ENCODE measurements at places on chromosomes 7 and 10.

DNA sequence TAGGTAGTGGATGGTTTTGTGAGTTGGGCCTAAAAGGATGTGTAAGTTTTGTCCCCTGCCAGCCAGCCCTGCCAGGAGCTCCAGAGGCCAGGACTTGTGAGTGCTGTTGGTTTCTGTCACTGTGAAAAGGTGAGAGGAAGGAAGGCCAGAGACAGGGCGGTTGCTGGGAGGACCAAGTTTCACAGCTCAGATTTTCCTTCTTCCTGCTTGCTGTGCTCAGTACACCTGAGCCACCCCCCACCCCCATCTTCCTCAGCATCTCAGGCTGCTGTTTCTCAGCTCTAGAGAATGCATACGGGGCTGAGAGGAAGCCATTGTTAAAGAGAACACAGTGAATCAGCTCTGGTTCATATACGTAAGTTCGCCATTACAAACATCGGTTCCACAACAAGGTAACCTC, 139.9 kb downstream of the BUB3 start:
- DNase-seq = no peak

- DNase-seq = no peak
Measured at GRCh38 chr7:3438352-3438751, 137.3 kb downstream of the SDK1 start.

DNA sequence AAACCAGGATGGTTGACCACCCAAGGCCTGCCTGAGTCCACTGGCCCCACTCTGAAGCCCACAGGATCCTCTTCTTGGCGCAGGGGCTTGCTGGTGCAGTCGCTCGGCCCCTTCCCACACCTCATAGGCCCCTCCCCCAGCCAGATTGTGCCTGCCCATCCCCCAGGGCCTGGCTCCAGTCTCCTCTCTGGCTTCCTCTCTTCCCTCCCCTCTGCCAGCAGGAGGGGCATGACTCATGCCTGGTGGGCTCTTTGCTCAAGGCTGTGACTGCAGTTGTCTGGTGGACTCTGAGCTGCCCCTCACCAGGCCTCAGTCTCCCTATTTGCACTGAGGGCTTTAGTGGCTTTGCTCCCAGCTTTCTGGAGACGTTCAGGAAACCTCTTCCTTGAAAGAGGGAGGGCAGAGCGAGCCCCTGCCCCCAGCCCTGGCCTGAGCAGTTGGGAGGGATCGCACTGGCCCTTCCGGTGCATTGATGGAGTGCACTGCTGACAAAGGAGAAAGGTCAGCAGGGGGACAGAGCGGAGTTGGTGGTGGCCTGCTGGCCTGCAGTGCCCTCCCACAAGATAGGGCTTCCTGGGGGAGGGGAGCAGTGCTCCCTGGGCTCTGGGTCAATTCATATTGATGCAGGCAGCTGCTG, 60.7 kb downstream of the ZMIZ1 start:
- no peak for DNase-seq

DNA sequence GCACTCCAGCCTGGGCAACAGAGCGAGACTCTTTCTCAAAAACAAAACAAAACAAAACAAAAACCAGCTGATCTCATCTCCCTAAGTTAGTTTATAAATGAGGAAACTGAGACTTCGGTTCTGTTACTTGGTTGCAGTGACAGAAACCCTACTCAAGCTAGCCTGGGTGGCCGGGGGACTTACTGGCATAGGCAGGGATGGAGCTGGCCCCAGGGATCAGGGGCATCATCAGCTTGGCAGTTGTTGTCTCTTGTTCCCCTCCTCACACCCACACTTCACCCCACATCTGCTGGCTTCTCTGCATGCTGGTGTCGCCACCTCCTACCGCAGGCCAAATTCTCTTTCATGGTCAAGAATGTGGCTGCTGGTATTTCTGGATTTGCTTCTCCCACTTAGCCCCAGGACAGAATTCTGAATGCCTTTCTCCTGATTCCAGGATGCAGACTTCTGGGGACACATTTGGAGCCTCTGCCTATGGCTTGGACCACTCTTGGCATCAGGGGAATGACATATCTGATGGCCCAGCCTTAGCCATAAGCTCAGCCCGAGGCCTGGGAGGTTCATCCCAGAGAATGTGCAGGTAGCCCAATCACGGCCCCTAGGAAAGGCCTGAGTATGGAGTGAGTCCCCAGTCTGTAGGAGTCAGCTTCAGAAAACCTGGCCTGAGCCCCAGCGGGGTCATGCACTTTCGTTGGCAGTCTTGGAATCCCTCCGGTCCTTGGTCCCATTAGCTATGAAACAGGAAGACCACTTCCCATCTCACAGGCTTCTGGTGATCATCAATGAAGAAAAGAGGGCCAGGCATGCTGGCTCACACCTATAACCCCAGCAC, 41.6 kb upstream of the CTBP2 start:
- DNase-seq = no peak

- DNase-seq = no peak
Measured at GRCh38 chr10:117546581-117547015, 4.1 kb downstream of the EMX2 start.

DNA sequence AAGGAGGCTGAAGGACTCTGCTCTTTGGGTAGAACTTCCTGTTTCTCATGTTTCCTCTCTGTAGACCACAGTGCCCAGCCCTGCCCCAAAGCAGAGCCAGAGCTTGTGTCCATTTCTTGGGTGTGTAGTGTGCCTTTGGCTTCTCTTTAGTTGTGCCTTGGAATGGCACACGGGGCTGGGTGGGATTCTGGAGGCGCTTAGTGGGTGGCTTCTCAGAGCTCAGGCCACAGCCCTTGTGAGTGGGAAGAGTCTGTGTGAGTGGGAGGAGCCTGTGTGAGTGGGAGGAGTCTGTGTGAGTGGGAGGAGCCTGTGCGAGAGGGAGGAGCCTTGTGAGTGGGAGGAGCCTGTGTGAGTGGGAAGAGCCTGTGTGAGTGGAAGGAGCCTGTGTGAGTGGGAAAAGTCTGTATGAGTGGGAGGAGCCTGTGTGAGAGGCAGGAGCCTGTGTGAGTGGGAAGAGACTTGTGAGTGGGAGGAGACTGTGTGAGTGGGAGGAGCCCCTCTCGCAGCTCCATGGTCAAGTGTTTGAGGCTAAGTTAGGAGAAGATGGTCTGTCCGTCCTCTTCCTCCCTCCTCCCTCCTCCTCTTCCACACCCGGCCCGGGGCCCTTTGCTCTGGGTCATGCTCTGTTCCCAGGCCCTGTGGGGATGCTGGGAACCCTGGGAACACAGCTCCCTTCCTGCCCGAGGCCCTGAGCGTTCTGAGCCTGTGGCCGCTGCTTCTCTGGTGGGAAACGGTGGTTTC, 153.0 kb downstream of the GRK5 start:
- DNase-seq = no peak

GRCh38 chr10:114616516-114616915, 41.6 kb downstream of the ABLIM1 start:
- no peak for DNase-seq

DNA sequence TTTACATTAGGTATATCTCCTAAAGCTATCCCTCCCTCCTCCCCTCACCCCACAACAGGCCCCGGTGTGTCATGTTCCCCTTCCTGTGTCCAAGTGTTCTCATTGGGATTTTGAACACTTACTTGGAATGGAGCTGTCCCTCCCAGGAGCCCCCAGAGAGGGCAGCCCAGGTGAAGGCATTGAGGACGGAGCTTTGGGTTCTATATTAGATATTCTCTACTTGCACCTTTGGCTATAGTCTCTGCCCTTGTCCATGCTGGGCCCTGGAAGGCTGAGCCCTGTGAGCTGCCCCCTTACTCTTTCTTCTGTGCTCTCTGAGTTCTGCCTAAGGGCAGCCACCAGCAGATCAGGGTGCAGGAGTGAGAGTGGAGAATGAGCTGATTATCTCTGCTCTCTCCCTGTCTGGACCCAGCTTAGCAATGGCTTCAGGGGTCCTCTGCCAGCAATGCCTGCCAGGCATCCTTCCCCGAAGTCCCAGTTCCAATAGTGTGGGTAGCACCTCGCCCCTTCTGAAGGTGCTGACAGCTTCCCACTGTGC, 11.2 kb downstream of the ADRA2A start:
- DNase-seq = no peak

DNA sequence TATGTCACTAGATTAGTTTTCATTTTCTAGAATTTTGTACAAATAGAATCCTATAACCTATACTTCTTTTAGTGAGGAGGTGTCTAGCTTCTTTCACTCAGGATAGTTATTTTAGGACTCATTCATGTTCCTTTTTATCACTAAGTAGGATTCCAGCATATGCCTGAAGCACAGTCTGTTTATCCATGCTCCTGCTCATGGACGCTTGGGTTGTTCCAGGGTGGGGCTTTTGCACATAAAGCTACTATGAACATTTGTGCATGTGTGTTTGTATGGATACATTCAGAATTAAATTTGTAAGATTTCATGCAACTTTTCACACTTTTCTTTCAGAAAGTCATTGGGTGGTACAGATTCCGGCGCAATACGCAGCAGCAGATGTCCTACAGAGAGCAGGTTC, 24.6 kb downstream of the ABRAXAS2 start:
- no peak for DNase-seq

- no peak for DNase-seq
Measured at GRCh38 chr7:125563964-125564529, 634.4 kb upstream of the POT1 start.

DNA sequence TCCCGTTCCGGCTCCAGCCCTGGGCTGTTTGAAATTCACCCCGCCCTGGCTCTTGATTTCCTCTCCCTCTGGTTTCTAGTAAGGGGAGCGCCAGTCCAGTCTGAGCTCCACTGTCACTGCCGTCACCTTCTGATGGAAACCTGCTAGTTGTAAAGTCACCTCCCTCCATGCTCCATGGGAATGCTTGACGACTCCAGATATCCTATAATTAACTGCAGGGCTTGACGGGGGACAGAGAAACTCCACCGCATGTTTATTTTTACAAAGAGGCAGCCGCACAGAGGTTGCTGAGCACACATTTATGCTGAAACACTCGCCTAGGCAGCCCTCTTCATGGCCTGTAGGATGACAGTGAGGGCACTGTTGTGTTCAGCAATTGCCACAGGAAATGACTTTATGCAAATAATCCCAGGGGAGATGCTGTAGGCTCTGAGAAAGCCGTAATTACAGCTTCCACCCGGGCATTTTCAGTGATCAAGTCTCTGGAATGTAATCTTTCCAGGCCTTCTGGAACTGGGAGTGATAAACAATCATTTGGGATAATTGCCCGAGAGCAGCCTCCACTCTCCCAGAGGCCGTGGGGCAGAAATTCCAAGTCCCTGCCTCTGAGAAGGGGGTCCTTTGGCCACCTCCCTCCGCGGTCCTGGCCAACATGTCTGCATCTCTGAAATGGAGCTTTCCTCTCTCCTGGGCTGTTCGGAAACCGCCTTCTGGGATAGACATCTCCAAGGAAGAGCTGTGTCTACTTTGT, 300.5 kb downstream of the KLF6 start:
- DNase-seq = no peak

DNA sequence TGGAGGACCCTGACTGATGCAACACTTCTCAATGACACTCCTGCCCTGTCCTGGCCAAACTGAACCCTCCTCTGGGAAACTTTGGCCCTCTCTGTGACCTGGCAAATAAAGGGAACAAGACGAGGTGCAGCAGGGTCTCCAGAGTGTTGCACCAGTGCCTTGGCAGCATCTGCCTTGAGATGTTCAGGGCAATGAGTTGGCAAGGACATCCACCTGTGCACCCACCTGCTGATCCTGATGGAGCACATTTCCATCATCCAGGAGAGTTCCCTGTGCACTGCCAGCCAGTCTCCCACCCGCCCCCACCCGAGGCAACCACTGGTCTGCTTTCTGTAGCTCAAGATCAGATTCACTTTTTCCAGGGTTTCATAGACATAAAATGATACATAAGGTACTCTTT, 407.4 kb downstream of the GRID1 start:
- no peak for DNase-seq

DNA sequence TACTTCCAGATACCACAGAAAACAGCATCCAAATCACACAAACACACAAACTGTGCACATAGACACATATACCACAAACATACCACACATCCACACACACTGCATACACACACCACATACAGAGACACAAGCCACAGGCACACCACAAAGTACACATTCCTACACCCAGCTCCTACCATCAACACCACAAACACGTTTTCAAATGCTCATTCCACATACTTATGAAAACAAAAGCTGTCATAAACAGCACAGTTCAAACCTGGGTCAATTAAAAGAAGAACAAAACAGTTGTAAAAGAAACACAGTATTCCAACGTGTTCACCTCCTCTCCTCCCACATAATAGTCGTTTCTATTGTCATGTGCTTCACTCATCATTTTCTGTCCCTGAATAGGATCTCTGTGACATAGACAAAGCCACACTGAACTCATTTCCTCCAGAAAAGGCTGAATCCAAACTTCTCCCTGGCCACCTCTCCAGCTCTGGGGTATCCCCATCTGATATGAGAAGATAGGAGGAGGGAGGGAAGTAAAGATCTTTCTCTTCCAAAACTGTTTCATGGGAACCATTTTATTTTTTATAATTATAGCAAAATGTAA, 89.2 kb downstream of the CXCL12 start:
- no peak for DNase-seq

DNA sequence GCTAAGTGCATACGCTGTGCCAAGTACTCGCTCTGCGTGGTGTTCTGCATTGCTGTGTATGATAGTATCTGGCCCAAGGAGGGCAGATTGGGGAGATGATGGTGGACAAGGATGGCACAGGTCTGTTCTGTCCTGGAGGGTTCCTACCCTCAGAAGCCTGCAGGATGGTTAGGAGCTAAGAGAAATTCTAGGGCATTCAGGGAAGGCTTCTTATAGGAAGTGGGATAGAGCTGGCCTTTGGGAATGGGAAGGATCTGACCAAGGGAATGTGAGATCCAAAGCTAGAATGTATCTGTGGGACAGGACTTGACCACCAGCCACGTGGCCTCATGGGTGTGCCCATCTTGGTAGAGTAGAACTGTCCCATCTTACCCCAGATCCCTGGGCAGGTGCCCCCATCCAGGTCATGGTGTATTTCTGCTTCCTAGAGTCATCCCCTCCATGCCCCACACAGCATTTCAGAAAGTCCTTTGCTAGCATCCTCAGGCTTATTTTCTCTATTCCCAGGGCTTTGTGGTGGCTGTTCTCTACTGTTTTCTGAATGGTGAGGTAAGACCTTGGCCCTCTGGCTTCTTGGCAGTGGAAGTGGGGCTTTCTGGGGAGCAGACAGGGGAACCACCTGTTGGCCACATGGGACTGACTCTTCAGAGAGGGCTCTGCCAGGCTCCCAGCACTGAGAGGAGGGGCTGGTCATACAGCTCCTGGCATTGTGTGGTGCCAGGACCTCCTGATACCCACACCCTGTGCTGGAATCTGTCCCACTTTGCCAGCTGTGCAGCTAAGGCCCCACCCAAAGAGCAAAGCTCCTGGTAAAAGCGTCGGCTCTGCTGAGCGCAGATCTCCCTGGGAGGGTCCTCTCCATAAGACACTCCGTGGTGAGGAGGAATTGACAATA, 52.5 kb downstream of the ADCYAP1R1 start:
- DNase-seq = no peak

GRCh38 chr10:118870467-118871243, 115.9 kb upstream of the CACUL1 start:
- no peak for DNase-seq

- DNase-seq = peak; percentile 44
Measured at GRCh38 chr10:99845837-99846382, 63.5 kb downstream of the ABCC2 start.

DNA sequence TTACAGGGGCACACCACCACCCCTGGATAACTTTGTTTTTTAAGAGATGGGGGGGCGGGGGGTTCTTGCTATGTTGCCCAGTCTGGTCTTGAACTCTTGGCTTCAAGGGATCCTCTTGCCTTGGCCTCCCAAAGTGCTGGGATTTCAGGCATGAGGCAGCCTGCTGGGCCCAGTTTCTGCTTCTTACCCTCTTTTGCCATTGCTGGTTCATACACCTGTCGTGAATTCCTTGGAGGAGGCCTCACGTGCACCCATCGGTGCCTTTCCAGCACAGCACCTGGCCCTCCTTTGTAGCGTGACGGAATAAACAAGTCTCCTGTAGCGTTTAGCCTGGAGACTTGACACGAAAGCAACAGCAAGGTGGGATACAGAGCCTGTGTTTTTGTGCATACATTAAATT, 75.5 kb downstream of the CARD11 start:
- no peak for DNase-seq
